ENCODE measurements at places on chromosomes 2 and 18.

GRCh38 chr2:146374505-146374904 is 1470.3 kb upstream of the ACVR2A start:
- DNase-seq: no peak

DNA sequence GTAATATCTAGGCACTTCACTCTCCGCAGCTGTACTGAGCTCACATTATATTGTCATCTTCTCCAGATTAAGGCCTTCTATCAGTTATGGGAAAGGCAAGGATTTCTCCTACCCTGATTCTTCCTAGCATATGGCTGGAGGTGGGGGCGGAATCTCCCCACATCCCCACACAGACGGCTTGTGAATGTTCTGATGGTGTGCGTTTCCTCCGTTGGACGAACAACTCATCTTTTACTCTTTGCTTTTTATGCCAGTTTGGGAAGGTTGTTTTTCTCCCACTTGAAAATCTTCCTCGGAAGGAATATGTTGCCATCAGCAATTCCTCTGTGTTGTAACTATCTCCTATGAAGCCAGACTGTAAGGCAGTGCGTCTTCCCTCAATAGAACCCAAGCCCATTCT is 24.3 kb downstream of the KLHL29 start:
- DNase-seq: no peak

- DNase-seq: no peak
Observed at GRCh38 chr2:17816396-17817245, at the start of gene MSGN1. MSGN1 (plus strand) TSS chr2:17816460; CDS start chr2:17816519, 59 bp downstream.

DNA sequence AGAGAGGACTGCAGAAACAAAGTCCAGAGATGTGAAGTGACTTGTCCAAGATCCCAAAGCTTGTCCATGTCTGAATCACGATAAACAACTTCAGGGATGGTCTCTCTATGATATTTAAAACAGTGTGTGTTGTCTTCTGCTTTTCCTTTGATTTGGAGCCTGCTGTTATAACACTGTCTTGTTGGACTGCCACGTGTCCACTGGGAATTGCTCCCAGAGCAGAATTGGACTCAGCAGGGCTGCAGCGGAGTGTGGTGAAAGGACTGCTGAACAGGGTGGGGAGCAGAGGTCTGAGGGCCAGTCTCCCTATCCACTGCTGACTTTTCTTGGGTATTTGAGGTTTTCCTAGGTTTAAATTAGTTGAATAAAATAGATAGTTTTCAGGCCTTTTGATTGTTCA is 68.3 kb downstream of the IL1R2 start:
- no peak for DNase-seq

DNA sequence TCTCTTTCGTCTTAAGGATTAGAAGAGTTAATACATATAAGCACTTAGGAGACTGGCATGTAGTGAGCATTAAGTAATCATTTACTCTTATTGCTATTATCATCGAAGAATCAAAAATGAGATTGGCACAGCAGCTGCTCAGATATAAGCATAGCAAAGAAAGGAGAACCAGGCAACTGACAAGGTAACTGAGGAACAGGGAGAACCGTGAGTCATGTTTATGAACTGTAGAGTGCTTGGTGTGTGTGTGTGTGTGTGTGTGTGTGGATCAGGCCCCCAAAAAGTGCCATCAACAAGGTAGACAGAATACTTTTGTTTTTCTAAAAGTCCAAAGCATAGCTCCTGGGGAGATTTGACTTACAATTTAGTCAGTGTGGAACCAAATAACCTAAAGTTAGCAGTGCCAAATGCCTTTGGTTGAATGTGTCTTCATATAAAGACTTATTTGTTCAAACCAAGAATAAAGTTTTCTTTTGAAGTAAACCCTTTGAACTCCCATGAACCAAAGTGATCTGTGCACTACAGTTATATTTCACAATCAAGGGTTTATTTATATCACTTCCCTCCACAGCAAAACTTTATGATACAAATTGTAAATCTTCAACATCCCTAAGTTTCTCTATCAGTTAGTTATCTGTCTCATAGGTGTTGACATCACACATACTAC is 660.6 kb downstream of the NYAP2 start:
- no peak for DNase-seq
